ENCODE measurements at places on chromosomes 12 and 14.
A peak's percentile ranks its signal among the peaks of the same experiment; 100 is the strongest.

- peaks cover 27% of the 10 kb centered on the region for H3K4me1 ChIP-seq
- no peak overlapping the region for H3K4me3 ChIP-seq
- no peak for DNase-seq
- H3K27me3 ChIP-seq = no peaks in the 10 kb centered on the region
Observed at GRCh38 chr14:49897965-49898364, 5.1 kb downstream of the ARF6 start.

GRCh38 chr12:123061441-123062205 lies 81.1 kb downstream of the ARL6IP4 start:
- DNase-seq = no peak
- no peaks in the 10 kb centered on the region for H3K27me3 ChIP-seq
- no peak overlapping the region for H3K27ac ChIP-seq
- H3K4me3 ChIP-seq = no peak overlapping the region

GRCh38 chr14:32244404-32244803 lies 41.3 kb upstream of the RNU6-8 start:
- H3K27me3 ChIP-seq = no peaks in the 10 kb centered on the region
- no peaks in the 10 kb centered on the region for H3K4me1 ChIP-seq
- H3K4me3 ChIP-seq = no peak overlapping the region
- no peak overlapping the region for H3K27ac ChIP-seq
- no peak for DNase-seq

DNA sequence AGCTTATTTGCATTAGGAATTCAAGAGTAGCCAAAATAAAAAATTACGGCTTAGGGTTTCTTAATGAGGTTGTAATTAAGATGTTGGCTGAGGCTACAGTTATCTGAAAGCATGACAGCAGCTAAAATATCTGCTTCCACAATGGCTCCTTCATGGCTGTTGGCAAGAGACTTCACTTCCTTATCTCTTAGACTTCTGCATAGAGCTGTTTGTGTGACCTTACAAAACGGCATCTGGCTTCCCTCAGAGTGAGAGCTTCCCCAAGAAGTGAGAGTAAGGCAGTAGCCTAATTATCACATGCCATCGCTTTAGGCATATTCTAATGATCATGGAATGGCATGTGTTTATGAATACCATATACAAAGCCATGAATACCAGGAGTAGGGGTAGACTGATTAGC lies 57.6 kb downstream of the CCDC59 start:
- no peaks in the 10 kb centered on the region for H3K4me1 ChIP-seq
- DNase-seq = no peak
- H3K27me3 ChIP-seq = no peaks in the 10 kb centered on the region
- no peak overlapping the region for H3K27ac ChIP-seq
- H3K4me3 ChIP-seq = no peak overlapping the region
- H3K36me3 ChIP-seq = no peaks in the 10 kb centered on the region

DNA sequence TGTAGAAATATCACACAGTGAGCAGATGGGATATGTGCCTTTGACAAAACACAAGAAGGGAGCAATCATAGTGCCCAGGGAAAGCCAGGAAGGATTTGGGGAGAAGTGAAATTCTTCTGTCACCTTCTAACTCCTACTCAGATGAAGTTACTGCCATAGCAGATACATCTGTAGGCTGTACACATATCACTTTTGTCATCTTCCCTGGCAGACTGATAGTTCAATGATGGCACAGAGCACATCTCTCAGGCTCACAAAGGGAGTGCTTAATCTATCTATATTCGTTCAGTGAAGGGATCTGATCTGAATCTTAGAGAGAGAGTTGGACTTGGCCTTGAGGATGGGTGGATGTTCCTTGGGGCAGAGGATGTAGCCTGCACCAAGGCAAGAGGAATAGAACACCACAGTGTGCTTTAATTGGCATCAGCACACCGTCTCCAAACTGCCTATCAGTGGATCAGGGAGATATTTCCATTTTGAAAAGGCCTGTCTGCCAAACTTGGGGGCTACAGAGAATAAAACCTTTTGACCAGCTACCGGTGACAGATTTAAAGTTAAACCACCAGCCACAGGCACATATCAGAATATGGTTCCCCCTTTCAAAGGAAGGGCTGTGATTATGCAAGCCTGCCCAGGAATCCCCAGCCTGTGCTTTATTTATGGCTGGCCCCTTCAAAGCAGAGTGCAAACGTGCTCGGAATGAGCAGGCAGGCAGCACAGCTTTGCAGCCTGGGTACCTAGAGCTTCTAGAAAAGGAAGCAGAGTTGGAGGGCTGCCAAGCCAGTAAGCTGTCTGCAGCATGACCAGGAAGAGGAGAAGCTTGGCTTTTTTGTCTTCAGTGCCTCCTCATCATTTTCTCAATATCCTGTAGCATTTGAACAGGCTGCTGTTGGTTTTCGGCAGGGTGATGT lies 165.5 kb upstream of the DYRK2 start:
- no peaks in the 10 kb centered on the region for H3K27me3 ChIP-seq
- no peak overlapping the region for H3K4me3 ChIP-seq
- no peaks in the 10 kb centered on the region for H3K36me3 ChIP-seq
- H3K27ac ChIP-seq = no peak overlapping the region
- DNase-seq = peak; percentile 46

GRCh38 chr12:127263621-127264020 lies 1003.3 kb upstream of the TMEM132C start:
- no peak for DNase-seq
- H3K27ac ChIP-seq = no peak overlapping the region
- H3K4me1 ChIP-seq = no peaks in the 10 kb centered on the region
- H3K27me3 ChIP-seq = no peaks in the 10 kb centered on the region
- no peaks in the 10 kb centered on the region for H3K36me3 ChIP-seq

DNA sequence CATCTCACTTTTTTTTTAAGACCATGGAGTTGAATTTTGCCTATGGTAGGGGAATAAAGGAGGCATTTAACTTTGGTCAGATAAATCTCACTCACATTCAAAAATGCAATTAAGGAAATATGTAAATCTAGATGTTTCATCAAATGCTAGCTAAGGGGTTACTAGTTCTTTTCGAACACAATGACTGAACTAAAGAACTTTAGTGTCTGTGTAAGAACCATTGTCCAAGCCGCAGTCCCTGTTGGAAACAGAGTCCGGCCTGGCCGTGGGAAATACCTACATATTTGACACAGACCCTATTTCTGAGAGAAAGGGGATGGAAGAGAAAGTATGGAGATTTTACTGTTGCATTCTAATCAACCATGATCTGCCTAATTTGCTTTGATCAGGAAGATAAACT lies 17.4 kb downstream of the LGR5 start:
- DNase-seq = no peak
- no peak overlapping the region for H3K27ac ChIP-seq
- H3K4me3 ChIP-seq = no peak overlapping the region
- no peaks in the 10 kb centered on the region for H3K27me3 ChIP-seq
- H3K36me3 ChIP-seq = no peaks in the 10 kb centered on the region
- H3K4me1 ChIP-seq = peaks cover 19% of the 10 kb centered on the region

DNA sequence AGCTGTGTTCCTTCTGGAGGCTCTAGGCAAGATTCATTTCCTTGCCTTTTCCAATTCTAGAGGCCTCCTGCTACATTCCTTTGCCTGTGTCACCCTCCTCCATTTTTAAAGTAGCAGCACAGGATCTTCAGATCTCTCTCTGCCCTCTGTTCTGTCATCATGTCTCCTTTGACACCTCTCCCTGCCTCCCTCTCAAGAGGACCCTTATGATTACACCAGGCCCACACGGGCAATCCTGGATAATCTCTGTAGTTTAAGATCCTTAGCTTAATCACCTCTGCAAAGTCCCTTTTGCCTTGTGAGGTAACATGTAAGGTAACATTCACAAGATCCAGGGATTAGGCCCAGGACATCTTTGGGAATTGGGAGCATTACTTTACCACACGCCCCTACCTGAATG lies 155.2 kb downstream of the SYNE2 start:
- H3K27ac ChIP-seq = no peak overlapping the region
- no peaks in the 10 kb centered on the region for H3K27me3 ChIP-seq
- H3K4me3 ChIP-seq = no peak overlapping the region

DNA sequence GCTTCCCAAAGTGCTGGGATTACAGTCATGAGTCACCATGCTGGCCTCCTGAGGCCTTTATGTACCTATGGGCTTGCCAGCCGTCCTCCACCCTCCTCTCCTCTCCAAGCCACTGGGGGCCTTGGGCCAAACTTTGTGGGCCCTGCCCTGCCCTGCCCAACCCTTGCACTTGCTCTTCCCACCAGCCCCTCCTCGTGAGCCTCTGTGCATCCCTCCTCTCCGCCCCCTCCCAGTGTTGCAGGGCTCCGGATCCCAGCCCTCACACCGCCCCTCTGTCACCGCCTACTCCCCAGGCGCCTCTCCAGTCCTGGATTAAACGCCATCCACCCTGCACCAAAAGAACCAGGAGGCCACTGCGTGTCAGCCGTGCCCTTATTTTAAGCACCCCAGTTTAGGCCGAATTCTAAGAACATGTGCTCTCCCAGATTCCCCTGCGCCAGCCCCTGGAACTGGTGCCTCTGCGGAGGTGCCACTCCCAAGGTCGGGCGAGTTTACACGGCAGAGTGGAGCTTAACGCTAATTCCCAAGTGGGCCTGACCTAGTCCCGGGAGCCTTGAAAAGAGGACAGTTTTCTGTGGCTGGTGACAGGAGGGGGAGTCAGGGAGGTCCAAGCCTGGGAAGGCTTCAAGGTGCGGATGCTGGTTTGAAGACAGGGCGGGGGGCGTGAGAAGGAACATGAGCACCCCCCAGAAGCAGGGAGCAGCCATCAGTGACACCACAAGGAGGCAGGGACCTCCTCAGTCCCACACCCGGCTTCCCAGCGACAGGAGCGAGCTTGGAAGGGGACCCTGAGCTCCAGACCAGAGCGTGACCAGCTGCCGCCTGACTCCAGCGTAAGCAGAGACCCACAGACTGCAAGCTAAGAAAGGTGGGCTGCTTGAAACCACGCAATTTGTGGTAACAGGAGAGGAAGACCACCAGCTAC lies 21.2 kb upstream of the CDCA4 start:
- no peaks in the 10 kb centered on the region for H3K4me1 ChIP-seq
- DNase-seq = no peak
- H3K27me3 ChIP-seq = no peaks in the 10 kb centered on the region
- H3K36me3 ChIP-seq = no peaks in the 10 kb centered on the region
- H3K27ac ChIP-seq = no peak overlapping the region

GRCh38 chr14:91302391-91302790 lies 57.9 kb upstream of the GPR68 start:
- DNase-seq = no peak
- H3K27me3 ChIP-seq = no peaks in the 10 kb centered on the region
- peaks cover 35% of the 10 kb centered on the region for H3K36me3 ChIP-seq
- no peaks in the 10 kb centered on the region for H3K4me1 ChIP-seq
- H3K27ac ChIP-seq = no peak overlapping the region
- H3K4me3 ChIP-seq = no peak overlapping the region

- peaks cover 45% of the 10 kb centered on the region for H3K4me1 ChIP-seq
- peak overlapping the region; percentile 85 for H3K27ac ChIP-seq
- H3K36me3 ChIP-seq = no peaks in the 10 kb centered on the region
- no peak overlapping the region for H3K4me3 ChIP-seq
Observed at GRCh38 chr12:11862798-11863197, 207.9 kb upstream of the BCL2L14 start.

- peak overlapping the region; percentile 34 for H3K4me3 ChIP-seq
- DNase-seq = peak; percentile 70
- H3K36me3 ChIP-seq = peaks cover 16% of the 10 kb centered on the region
- peak overlapping the region; percentile 78 for H3K27ac ChIP-seq
- H3K27me3 ChIP-seq = no peaks in the 10 kb centered on the region
Observed at GRCh38 chr12:14418451-14418890, 53.0 kb downstream of the ATF7IP start.

GRCh38 chr12:129211862-129212630 lies 358.8 kb downstream of the GLT1D1 start:
- no peak overlapping the region for H3K4me3 ChIP-seq
- H3K27ac ChIP-seq = no peak overlapping the region
- H3K27me3 ChIP-seq = no peaks in the 10 kb centered on the region
- H3K36me3 ChIP-seq = no peaks in the 10 kb centered on the region

DNA sequence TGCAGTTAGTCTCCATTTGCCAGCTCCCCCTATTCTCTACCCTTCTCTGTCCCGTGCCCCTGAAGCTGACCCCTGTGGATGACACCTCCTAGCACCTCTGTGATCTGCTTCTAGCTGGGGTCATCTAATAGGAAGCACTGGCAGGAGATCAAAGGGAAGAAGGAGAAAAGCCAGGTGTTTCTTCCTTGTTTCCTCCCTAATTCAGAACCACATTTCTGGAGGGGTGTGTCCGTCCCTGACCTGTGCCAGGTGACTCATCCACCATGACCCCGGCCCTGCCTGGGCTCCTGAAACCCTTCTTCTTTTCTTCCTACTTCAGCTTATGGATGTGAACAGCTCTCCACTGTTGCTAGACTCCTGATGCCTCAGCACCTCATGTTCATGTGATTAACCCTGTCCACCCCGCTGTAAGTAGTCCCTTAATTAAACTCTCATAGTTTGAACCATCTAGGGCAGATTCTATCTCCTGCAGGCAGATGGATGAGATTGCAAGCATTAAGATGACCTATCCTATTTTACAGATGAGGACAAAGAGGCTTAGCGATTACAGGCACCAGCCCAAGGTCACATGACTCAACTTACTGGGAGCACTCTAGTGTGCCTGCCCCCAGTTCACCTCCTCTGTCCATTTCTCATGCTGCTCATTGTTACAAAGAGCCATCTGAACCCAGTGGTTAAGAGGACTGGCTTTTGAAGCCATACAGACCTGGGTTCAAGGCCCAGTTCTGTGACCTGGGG lies 770.5 kb downstream of the MED13L start:
- H3K4me1 ChIP-seq = no peaks in the 10 kb centered on the region
- no peak overlapping the region for H3K4me3 ChIP-seq
- no peaks in the 10 kb centered on the region for H3K36me3 ChIP-seq
- H3K27me3 ChIP-seq = no peaks in the 10 kb centered on the region

DNA sequence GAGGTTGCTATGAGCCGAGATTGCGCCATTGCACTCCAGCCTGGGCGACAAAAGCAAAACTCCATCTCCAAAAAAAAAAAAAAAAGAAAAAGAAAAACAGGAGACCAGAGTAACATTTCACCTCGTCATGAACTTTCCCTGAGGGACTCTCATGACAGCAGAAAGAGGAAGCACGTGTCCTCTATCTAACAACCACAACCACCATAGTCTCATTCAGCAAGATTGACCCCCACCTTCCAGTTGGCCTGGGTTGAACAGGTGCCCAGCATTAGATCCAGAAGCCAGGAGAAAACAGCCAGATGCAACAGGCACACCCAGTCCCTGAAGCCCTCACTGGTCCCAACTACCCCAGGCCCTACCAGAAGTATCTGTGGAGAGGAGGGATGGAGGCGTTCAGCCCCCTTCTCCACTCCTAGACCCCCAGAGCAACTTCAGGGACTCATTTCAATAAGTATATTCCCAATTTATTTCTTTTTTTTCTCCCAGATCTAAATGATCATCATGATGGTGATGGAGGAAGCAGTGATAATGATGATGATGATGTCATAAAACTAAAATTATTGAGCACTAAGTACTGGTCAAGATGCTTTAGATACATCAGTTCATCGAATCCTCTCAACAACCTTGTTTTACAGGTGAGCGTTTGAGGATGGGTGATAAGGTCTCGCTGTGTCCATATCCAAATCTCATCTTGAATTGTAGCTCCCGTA lies 235.0 kb downstream of the EFCAB11 start:
- no peak overlapping the region for H3K27ac ChIP-seq
- no peaks in the 10 kb centered on the region for H3K36me3 ChIP-seq
- no peak for DNase-seq
- H3K4me3 ChIP-seq = no peak overlapping the region

Measured in A673 (cell line).